ENCODE measurements at places on chromosomes 6 and 20.

GRCh38 chr20:59735917-59736316 is 131.6 kb downstream of the PHACTR3 start:
- DNase-seq: no peak

- DNase-seq: no peak
These were observed 67.8 kb upstream of the FAM83B start for GRCh38 chr6:54778731-54779130.

GRCh38 chr6:143822584-143823024 is 20.5 kb upstream of the LTV1 start:
- no peak for DNase-seq

DNA sequence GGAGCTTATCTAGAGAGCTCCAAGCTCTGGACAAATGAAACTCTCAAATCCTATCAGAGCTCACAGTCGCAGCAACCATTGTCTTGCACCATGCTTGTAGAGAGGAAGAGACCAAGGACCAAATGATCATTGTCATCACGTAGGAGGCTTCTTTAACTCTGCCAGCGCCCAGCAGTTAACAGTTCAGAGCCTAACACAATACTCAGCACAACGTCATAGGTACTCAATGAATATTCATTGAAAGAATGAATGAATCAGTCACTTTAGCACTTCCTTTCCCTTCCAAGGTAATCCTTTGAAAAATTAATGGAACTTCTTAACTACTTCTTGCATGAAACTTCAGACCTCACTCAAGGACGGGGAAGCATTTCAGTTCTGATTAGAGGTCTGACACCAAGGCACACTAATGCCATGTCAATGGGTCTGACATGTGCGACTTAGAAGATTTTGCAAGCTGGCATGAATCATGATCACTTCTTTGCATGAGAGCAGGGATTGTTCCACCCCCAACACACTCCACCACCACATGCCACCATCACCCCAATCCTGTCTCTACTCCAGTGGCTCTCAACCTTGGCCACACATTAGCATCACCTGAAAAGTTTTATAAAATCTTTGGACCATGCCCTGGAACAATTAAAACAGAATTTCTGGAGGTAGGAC is 45.1 kb downstream of the KHDC1L start:
- DNase-seq: no peak

DNA sequence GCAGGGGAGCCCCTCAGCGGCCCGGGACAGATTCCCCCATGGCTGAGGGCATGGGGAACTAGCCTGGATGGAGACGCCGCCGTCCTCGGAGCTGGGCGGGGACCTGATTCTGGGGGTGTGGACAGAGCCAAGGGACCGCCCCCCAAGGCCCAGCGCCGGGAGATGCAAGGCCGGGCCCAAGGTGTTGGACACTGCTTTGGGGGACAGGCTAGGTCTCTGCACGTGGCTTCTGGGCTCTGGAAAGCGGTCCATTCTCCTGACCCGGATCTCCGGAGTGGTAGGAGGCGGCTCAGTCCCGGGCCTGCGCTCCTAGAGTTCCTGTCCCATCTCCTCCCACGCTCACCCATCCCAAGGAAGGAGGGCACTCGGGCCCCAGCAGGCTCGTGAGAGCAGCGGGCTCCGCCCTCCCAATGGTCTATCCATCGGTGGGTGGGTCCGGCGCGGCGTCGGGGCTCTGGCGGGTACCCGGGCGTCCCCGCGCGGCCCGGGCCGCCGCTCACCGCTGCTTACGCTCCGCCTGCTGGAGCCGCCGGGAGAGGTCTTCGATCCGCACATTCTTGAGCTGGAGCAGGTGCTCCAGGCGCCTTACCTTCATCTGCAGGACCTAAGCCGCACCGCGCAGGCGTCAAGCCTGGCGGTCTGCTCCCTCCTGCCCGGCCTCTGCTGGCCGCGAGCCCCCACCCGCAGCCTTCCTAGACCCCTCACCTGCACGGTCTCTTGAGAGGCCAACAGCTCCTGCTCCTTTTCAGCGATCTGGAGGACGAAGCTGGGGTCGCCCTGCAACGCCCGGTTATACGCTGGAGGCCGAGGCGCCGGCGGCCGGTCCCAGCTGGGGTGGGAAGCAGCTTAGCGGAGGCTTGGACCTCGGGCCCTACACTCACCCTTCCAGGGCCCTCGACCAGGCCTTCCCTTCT is 3.3 kb downstream of the SPEF1 start:
- peak; percentile 60 for DNase-seq

- DNase-seq: peak; percentile 9
These were observed 18.9 kb downstream of the MANBAL start for GRCh38 chr20:37308086-37309050.

DNA sequence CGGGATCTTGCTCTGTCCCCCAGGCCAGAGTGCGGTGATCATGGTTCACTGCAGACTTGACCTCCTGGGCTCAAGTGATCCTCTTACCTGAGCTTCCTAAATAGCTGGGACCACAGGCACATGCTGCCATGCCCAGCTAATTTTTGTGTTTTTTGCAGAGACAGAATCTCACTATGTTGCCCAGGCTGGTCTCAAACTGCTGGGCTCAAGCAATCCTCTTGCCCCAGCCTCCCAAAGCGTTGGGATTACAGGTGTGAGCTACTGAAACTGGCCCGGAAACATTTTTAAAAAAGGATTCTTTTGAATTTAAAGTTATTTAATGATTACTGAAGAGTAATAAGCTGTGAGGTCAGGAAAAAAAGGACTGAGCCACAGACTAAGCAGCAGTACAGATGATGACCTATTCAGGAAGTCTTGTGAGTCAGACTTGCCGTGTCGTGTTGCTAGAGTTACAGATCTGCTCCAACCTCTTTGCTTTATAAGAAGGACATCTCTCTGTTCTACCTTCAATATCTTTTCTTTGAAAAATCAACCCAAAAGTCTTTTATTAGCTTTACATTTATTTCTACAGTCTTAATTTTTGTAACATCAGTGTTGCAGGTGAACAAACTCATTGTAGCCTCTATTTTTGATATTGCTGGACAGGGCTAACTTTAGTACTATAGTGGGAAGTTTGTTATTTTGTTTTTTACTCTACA is 108.7 kb downstream of the NCOA3 start:
- peak; percentile 72 for DNase-seq
